Spinal cord (tissue), 10 donors: ENCODE measurements at places on chromosomes 13 and 19. TPM values are rescaled to one million over a fixed set of nuclear protein-coding genes. Genes with fewer than 3 reads are reported as not detected.

DNA sequence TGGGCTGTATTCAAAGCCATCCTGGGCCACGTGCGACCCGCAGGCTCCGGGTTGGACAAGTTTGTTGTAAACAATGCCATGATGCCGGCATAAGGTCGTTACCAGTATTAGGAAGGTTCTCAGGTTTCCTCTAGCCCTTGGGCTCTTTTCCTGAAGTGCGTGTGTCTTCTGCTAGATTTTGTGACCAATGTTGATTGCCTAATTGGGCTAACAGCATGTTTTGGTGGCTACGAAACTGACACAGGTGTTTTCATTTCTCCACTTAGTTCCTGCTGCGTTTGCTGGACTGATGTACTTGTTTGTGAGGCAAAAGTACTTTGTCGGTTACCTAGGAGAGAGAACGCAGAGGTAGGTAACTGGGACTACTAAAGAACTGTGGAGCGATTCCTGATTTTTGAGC, 20.3 kb downstream of the ALOX5AP start:
- peaks cover 15% of the 10 kb centered on the region for H3K4me1 ChIP-seq
- no peak overlapping the region for H3K27ac ChIP-seq
- H3K36me3 ChIP-seq: no peaks in the 10 kb centered on the region
- no peak overlapping the region for H3K4me3 ChIP-seq
- H3K27me3 ChIP-seq: peaks cover 2% of the 10 kb centered on the region

Gene HIPK4
- total RNA-seq: 0.11 TPM

GRCh38 chr19:1492474-1493006, 1.6 kb downstream of the REEP6 start:
- no peak overlapping the region for H3K27ac ChIP-seq
- H3K36me3 ChIP-seq: peaks cover 7% of the 10 kb centered on the region
- peaks cover 26% of the 10 kb centered on the region for H3K4me1 ChIP-seq
- no peak for DNase-seq

DNA sequence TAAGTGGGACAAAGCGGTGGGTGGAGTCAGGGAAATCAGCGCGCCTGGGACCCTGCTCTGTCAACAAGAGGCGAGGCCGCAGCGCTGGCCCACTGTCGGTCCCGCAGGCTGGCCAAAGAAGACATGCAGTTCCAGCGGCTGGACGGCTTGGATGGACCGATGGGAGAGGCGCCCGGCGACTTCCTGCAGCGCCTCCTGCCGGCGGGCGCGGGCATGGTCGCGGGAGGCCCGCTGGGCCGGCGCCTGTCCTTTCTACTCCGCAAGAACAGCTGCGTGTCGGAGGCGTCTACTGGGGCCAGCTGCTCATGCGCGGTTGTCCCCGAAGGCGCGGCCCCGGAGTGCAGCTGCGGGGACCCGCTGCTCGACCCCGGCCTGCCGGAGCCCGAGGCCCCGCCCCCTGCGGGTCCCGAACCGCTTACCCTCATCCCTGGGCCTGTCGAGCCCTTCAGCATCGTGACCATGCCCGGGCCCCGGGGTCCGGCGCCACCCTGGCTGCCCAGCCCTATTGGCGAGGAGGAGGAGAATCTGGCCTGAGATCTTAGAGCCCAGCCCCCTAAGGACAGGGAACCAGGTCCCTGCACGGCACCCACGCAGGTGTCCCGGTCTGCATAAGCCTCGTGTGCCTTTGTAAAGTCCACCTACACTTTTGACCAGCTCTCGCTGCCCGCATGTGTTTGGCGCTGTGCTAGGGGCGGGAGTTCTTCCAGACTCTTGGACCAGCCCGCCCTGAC, 6.1 kb downstream of the BEST2 start:
- H3K27me3 ChIP-seq: peaks cover 2% of the 10 kb centered on the region
- H3K36me3 ChIP-seq: peaks cover 13% of the 10 kb centered on the region
- peaks cover 13% of the 10 kb centered on the region for H3K4me1 ChIP-seq
- no peak overlapping the region for H3K27ac ChIP-seq
- peak overlapping the region; percentile 32 for H3K4me3 ChIP-seq

DNA sequence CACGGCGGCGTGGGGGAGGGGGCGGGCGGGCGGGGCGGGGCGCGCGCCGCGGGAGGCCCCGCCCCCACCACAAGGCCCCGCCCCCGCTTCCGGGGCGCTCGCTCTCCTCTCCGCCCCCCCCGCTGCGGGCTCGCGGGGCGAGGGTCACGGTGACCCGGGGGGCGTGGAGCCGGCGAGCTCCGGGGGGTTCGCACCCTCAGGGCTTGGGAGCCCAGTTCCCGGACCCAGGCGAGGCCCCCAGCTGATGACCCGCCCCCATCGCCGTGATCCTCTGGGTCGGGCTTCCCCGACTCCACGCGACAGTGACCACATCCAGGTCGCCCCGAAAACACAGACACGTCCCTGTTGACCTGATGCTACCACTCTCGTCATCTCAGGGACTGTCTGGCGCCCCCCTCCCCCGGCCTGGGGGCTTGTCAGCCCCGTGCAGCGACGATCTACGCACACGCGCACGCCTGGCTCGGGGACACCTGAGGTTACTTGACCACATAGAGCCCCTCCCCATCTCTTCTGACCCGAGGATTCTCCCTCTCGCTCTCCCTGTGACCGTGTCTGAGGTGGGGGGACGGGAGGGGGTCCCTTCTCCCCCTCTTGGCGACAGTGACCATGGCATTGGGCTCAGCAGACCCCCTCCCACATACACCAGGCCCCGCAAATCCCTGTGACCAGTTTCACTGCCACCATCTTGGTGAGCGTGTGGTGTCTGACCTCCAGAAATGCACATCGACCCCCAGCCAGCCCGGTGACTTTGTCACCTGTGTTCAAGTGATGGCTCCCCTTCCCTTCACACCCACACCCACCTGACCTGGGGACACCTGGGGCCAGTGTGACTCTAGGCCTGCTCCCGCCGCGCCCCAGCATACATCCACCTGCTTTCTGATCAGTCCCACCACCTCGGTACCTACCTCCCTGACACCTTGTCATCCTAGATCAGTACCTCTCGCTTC, 670 bp downstream of the MAP2K7 start:
- H3K27ac ChIP-seq: peak overlapping the region; percentile 75
- peak overlapping the region; percentile 71 for H3K4me3 ChIP-seq
- H3K36me3 ChIP-seq: peaks cover 42% of the 10 kb centered on the region
- peaks cover 39% of the 10 kb centered on the region for H3K4me1 ChIP-seq
- peak; percentile 34 for DNase-seq

Gene FAAP24
- total RNA-seq: 1.7 TPM

DNA sequence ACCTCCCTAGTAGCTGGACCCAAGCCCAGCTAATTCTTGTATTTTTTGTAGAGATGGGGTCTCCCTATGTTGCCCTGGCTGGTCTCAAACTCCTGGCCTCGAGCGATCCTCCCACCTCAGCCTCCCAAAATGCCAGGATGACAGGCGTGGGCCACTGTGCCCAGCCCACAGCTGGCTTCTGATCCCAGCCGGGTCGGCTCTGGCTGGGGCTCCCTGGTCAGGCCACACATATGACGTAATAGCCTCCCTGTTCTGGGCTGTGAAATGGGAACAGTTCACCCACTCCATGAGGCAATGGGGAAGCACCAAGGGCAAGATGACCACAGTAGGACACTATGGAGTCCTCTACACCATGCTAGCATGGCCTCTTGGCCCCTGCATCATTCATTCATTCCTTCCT, 41.1 kb downstream of the TINCR start:
- H3K4me1 ChIP-seq: peaks cover 3% of the 10 kb centered on the region
- no peaks in the 10 kb centered on the region for H3K36me3 ChIP-seq
- H3K27ac ChIP-seq: no peak overlapping the region
- no peak overlapping the region for H3K4me3 ChIP-seq
